Small intestine (tissue), 16 donors: ENCODE measurements at places on chromosomes 1 and 21. TPM values are rescaled to one million over a fixed set of nuclear protein-coding genes. Genes with fewer than 3 reads are reported as not detected.
A peak's percentile ranks its signal among the peaks of the same experiment; 100 is the strongest.

DNA sequence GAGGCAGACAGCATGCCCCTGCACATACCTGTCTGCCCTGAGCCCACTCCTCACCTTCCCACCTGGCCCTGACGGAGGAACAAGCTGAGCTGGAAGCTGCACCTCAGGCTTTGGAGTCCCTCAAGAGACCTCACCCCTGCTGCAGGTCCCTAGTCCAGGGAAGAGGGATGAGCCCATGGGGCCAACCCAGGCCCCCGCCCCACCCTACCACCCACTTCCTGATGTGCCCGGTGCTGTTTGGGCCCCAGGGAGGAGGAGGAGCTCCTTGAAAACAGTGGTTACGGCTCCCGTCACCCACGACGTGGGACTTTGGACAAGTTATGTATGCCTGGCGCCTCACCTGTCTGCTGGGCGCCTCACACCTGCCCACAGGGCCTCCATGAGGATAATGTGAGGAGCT is 250.2 kb downstream of the NPHP4 start:
- DNase-seq = no peak

GRCh38 chr21:23951251-23951650 is 1656.0 kb downstream of the MRPL39 start:
- no peak for DNase-seq

GRCh38 chr1:5660141-5660935 is 331.9 kb downstream of the NPHP4 start:
- no peak for DNase-seq

DNA sequence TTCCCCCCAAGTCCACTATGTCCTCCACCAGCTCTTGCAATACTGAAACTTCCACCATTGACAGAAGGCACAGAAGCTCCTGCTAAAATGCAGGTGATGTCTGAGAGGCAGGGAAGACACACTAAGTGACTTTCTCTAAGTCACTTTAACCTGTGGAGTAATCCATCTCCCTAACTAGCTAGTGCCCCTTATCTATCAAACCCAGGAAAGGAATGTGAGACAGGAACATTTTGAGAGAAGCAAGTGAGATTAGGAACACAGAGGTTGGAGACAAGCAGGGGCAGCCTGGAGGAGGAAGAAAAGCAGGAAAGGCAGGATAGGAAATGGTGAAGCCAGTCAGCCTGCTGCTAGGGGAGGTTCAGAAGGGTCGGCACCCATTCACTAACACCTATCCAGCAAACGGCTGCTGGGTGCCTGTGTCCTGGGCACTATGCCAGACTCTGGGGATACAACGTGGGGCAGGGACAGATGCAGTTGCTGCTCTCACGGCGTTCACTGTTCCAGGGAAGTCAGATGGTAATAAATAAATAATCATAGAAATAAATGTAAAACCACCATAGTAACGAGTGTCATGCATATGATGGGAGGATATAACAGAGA is 7.0 kb downstream of the GPA33 start:
- DNase-seq = peak; percentile 71

Gene GNG4
- polyA plus RNA-seq = 6.8 TPM

- DNase-seq = peak; percentile 15
Observed at GRCh38 chr1:25033828-25034705, 104.0 kb upstream of the RUNX3 start.

DNA sequence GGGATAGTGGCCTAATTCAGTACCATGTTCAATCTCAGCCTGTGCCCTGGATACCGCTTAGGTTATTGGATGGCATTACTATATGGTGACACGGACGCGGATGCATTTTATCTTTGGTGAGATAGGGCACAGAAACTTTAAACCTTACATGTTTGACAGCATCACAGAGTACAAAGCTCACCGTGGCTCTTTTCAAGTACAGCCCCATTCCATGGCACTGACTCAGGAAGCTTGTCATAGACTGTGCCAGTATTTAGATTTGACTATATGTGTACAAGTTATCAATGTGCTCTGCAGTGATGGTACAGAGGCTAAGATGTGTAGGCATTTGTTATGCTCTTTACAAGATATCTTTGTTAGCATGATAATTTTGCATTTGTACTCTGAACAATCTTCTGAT is 169.0 kb downstream of the RYR2 start:
- no peak for DNase-seq
